ENCODE measurements at places on chromosomes 4 and X.

DNA sequence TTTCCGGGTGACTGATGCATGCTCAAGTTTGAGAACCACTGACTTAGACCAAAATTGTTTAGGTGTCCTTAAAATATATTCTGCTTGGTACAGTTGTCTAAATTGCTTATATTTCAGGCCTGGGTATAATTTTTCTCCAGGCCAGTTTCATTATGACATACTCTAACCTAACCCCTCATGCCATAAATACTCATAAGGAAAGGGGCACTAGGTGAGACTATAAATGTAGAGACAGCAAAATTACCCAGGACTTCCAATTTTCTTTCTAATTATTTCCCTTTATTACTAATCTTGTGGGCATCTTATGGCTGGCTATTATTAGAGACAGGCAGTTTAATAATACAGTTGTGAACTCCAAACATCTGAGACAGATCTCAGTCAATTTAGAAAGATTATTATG lies 150.2 kb downstream of the RRAGB start:
- no peak for DNase-seq

GRCh38 chr4:140304346-140304745 lies 69.1 kb upstream of the SCOC start:
- no peak for DNase-seq

DNA sequence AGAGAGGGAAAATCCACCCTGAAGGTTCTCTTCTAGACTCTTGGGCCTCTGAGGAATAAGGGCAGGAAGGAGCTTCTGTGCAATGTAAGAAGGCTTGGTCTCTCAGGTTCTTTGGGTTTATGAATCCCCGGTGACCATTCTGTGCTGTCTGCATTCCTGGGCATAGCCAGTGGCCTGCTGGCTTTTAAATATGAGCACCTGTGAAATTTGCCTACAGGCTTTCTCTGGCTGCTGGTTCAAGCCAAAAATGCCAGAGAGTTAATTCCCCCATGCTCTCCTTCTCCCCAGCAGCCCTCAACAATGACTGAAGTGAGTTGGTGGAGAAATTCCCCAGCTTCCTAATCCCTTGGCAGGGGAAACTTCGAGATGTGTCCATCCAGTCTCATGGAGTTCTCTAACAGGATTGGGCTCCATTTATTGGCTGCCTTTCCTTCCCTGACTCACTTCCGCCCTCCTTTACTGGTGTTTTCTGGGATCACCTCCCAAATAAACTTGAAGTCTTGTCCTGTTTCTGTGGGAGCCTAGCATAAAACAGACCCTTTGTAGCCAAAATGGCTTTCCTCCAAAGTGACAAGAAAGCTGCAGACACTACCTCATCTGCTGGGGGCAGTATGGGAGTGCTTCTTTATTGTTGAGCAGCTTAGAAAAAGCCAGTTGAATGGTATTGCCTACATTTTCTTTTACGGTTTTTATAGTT lies 179.4 kb upstream of the CASK start:
- no peak for DNase-seq

DNA sequence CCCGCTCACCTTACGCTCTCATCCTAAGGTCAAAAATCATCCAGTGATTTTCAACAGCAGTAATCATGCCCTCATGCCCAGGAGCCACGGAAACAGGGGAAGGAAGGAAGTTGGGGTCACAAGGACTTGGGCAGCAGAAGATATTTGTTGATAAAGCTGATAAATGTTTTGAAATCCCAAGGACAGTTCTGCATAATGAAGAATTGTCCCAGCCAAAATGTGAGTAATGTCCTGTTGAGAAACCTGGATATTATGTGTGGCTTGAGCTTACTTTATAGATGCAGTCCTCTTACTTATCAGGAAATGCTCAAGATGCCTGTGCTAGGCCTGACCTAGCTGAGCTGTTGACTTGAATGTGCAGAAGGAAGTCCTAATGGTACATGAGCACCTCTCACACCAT lies 263.0 kb upstream of the ZFP42 start:
- DNase-seq = no peak

DNA sequence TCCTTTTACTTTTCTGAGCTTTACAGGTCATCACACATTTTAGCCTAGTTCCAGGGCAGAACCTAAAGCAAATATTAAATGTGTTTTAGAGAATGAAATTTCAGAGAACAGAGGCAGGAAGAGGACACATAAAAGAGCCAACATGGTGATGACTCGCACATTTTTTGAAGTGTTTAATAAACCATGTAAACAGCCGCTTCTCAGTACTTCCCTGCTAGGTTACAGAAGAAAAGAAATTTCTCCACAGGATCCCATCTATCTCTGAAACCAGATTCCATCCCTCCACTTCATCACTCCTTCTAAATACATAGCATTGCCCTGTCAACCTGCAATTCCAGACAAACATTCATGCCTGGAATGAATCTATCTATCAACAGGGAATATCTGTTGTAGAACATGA lies 949.5 kb upstream of the PCDH7 start:
- no peak for DNase-seq

DNA sequence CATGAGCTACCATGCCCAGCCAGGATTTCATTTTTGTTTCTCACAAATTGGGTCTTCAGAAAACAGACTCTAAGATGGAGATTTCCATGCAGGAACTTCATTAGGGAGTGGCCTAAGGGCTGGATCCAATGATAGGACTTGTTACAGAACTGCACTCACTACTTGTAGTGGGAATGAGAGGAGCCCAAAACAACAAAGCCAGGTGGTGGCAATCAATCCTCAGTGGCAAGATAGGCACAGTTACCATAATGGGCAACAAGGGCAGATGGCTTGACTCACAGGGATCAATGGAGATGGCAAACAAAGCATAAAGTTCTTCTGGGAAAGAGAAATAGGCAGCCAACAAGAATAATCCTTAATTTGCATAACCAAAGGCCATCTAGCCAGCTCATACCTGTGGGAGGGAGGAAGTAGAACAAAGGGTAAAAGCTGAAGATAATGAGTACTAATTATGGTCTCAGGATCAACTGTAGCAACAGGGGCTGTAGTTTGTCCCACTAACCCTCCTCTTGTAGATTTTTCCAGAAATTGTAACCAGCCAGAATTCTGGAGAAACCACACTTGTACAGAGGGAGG lies 72.8 kb upstream of the MAPK10 start:
- DNase-seq = no peak

DNA sequence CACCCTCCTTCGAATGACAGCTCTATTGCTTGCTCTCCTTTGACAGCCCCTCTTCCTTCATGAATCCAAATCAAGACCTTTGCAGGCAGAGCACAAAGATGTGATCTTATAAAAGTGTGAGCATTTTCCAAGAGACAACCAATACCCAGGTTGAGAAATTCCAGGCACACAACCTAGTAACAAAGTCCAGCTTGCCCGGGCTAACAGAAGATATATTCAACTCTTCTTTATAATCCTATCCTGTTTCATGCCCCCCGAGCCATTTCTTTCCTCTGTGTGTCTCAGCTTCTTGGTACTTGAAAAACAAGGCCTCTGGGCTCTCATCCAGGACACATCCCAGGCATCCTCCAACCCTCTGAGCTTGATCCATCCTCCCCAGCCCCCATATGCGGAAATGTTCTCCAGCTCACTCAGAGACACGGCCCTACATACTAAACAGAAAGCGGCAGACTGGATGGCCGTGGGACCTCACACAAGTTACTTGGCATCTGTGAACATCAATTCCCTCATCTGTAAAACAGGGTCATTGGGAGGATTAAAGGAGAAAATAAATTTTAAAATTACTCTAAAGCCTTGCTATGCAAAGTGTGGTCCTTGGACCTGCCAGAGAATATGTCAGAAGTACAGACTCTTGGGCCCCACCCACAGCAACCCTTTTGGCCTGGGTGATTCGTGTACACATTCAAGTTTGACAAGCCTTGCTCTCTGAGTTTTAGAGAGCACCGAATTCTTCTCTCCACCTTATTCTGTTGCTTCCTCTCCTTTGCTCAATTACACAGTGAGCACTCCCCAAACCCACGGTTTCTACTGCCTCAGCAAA lies 627.0 kb downstream of the BCOR start:
- no peak for DNase-seq

GRCh38 chr4:130336585-130337217 lies 1240.7 kb downstream of the C4orf33 start:
- DNase-seq = no peak

DNA sequence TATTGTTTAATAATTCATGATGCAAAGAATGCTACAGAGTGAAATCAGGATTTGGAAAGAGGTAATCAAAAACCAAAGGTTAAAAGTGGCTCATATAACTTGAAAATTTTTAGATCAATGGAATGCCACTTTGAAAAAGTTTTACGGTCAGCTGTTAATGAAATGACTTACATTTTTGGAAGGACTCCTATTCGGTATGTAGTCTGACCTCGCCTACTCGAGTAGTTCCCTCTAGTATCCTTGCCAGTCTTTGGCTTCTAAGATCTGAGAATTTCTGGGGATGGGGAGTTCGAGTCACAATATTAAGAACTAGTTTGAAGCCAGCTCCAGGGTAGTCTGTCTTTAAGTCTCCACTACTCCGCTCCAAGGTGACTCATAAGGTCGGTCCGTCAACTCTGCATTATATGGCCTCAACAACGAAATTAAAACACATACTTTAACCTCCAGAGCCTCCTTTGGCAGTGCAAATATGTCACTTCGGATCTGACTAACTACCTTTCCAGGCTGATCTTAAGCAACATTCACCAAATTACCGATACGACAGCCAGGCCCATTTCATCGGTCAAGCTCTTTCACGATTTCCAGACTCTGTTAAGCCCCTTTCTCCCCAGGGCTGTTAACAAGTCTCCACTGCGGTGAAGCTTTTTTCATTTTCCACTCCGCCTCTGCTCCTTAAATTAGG lies 733 bp upstream of the NAA15 start:
- no peak for DNase-seq

DNA sequence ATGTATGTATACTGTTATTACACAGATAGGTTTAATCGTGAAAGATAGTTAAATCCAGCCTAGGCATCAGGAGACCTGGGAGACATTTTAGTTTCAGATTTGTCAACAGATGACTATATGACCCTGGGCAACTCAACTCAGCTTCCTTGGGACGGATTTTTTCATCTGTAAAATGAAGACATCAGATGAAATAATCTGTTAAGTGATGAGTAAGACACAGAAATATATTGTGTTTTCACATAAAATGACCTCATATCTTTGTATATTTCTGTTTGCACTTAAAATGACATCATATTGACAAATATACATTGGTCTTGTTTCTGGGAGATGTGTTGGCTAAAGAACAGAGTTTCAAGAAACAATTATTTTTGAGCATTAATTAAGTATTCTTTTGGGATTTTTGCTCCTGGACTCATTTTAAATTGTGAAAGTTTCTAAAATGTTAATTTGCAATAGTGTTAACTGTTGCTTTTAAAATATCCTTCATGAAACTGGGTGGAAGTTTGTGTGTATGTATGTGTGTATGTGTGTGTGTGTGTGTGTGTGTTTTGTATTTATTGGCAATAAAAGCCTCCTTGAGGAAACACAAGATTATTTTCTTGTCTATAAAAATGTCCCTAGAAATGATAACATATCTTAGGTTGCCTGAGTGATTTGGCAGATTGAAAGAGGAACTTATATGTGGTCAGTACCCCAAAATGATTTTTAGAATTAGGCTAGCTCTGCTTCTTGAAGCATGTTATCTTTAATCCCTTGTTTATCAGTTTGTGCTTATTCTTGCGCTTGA lies 29.1 kb upstream of the MMAA start:
- DNase-seq = no peak

DNA sequence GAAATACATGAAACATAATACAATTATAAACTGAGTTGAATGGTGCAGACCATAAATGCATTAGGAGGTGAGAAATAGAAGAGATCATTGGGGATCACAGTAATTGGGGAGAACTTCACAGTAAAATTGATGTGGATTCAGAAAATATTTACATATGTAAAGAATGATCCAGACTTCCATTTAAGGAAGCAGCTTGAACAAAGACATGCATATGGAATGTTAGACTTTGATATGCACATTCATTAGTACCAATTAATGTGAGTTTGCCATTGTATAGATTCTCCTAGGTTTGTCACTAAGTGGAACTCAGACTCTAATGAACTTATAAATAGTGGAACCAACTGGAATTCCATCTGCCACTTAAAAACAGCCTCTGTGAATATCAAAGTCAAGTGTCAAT lies 235.6 kb downstream of the PARM1 start:
- DNase-seq = no peak

- no peak for DNase-seq
Measured at GRCh38 chrX:136674270-136674985, 26.5 kb downstream of the CD40LG start.

- DNase-seq = no peak
Measured at GRCh38 chr4:151862766-151863165, 102.0 kb upstream of the GATB start.
